ENCODE measurements at places on chromosomes 4 and X. TPM values are rescaled to one million over a fixed set of nuclear protein-coding genes. Genes with fewer than 3 reads are reported as not detected.
A peak's percentile ranks its signal among the peaks of the same experiment; 100 is the strongest.

Gene PRDM5
- total RNA-seq = 0.52 TPM

Gene ZAR1
- not detected for total RNA-seq

Gene GAGE12H
- total RNA-seq = not detected

Gene HELT
- not detected for total RNA-seq

Gene PRRG3
- total RNA-seq = not detected

Gene PABPC1L2B
- total RNA-seq = not detected

Gene ASB9
- 0.52 TPM for total RNA-seq

Gene AADAT
- not detected for total RNA-seq

Gene MAGEA6
- total RNA-seq = not detected

GRCh38 chr4:175419236-175419718, 392.8 kb downstream of the GPM6A start:
- no peaks in the 10 kb centered on the region for H3K4me1 ChIP-seq
- no peak for DNase-seq
- no peak overlapping the region for H3K27ac ChIP-seq
- H3K27me3 ChIP-seq = no peaks in the 10 kb centered on the region

GRCh38 chr4:77010841-77011354, 61.3 kb downstream of the SEPTIN11 start:
- no peak overlapping the region for H3K27ac ChIP-seq
- no peak for DNase-seq

- no peaks in the 10 kb centered on the region for H3K27me3 ChIP-seq
- H3K27ac ChIP-seq = no peak overlapping the region
- no peaks in the 10 kb centered on the region for H3K36me3 ChIP-seq
- DNase-seq = peak; percentile 72
- no peak overlapping the region for H3K4me3 ChIP-seq
Measured at GRCh38 chr4:147019091-147019490, 73.4 kb upstream of the TTC29 start.

- H3K4me1 ChIP-seq = no peaks in the 10 kb centered on the region
- H3K36me3 ChIP-seq = no peaks in the 10 kb centered on the region
- H3K27ac ChIP-seq = no peak overlapping the region
- no peaks in the 10 kb centered on the region for H3K27me3 ChIP-seq
- H3K4me3 ChIP-seq = no peak overlapping the region
Measured at GRCh38 chrX:52870046-52870445, 2.2 kb upstream of the XAGE3 start.

- no peak for DNase-seq
- no peak overlapping the region for H3K27ac ChIP-seq
- H3K36me3 ChIP-seq = no peaks in the 10 kb centered on the region
- H3K4me3 ChIP-seq = no peak overlapping the region
- H3K4me1 ChIP-seq = no peaks in the 10 kb centered on the region
Measured at GRCh38 chr4:73860181-73860580, 7.1 kb downstream of the PF4V1 start.

GRCh38 chr4:90960433-90960832, 833.2 kb downstream of the CCSER1 start:
- H3K27me3 ChIP-seq = no peaks in the 10 kb centered on the region
- H3K4me1 ChIP-seq = no peaks in the 10 kb centered on the region
- no peak overlapping the region for H3K27ac ChIP-seq
- DNase-seq = no peak
- H3K4me3 ChIP-seq = no peak overlapping the region
- H3K36me3 ChIP-seq = no peaks in the 10 kb centered on the region

DNA sequence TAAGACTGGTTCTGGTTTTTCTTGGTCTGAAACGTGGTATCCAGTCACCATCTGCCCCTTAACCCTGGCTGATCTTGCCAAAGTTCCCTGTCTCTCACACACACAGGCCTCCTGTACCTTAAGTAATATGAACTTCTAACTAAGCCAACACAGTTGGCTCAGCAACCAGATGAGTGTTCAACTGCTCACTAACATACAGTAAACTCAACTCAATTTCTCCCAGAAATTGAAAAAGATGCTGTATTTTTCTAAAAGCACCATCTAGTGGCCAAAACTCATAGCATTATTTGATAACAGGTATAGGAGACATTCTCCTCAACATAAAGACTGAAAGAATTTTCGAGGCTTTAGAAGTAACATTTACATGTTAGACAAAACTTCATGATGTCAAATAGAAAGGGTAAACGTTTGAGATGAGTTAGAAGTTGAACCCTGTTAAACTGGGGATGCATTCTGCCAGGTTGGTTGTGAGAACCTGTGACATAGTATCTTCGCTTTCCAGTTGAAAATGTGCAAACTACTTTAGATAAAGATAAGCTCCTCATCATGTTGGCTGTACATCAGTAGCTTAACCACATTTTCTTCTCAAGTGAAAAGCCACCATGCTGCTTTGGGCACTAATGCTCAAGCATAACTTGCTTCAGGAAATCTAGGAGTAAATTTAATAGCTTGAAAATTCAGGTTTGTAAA, 31.2 kb downstream of the CCNI start:
- H3K36me3 ChIP-seq = peaks cover 23% of the 10 kb centered on the region
- H3K27ac ChIP-seq = no peak overlapping the region
- H3K4me1 ChIP-seq = peaks cover 15% of the 10 kb centered on the region
- DNase-seq = no peak

DNA sequence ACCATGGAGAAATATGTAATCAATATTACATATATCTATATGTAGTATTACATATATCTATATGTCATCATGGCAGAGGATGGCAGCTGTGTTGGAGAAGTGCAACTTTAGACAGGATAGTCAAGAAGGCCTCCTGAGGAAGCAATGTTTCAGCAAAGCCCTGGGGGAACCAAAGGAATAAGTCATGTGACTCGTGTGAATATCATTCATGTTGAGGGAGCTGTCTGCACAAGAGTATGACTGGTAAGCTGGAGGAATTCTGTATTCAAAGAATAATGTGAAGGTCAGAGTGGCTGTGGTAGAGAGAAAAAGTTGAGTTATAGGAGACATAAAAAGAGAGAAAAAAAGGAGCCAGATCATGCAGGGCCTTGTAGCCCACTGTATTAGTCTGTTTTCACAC, 92.9 kb upstream of the EDNRA start:
- no peaks in the 10 kb centered on the region for H3K4me1 ChIP-seq
- DNase-seq = no peak
- no peak overlapping the region for H3K4me3 ChIP-seq
- H3K27ac ChIP-seq = no peak overlapping the region
- H3K27me3 ChIP-seq = no peaks in the 10 kb centered on the region

DNA sequence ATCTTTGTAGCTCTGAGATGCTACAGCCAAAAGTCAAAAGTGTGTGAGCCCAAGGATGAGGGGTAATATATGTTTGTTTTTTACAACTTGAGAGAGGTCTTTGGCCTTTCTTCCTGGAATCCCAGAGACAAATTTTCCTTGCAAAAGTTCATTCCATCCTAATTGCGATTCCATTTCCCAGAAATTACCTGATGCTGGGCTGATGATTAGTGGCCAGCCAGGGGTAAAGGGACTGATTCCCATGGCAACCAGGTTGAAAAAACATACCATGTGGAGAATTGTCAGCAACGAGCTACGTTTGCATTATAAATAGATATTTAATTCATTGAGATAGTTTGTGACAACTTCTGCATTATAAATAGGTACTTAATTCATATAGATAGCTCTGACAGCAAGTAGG, 17.8 kb downstream of the IGSF1 start:
- no peaks in the 10 kb centered on the region for H3K27me3 ChIP-seq
- DNase-seq = no peak
- no peaks in the 10 kb centered on the region for H3K36me3 ChIP-seq
- no peaks in the 10 kb centered on the region for H3K4me1 ChIP-seq

GRCh38 chrX:107563824-107564223, 64.5 kb upstream of the PRPS1 start:
- no peaks in the 10 kb centered on the region for H3K4me1 ChIP-seq
- peaks cover 2% of the 10 kb centered on the region for H3K27me3 ChIP-seq
- DNase-seq = no peak

- H3K4me1 ChIP-seq = no peaks in the 10 kb centered on the region
- H3K36me3 ChIP-seq = no peaks in the 10 kb centered on the region
- DNase-seq = no peak
Measured at GRCh38 chrX:137916090-137916746, 350.3 kb downstream of the ZIC3 start.

GRCh38 chr4:20251796-20252655, at the start of gene SLIT2:
Gene SLIT2 (plus strand): TSS chr4:20251905. CDS start chr4:20253816, 1,911 bp downstream.
- DNase-seq = peak; percentile 39
- peak within 1 kb of the TSS; percentile 23 for H3K4me3 ChIP-seq
- no peaks in the 10 kb centered on the region for H3K36me3 ChIP-seq
- H3K27ac ChIP-seq = no peak within 1 kb of the TSS

DNA sequence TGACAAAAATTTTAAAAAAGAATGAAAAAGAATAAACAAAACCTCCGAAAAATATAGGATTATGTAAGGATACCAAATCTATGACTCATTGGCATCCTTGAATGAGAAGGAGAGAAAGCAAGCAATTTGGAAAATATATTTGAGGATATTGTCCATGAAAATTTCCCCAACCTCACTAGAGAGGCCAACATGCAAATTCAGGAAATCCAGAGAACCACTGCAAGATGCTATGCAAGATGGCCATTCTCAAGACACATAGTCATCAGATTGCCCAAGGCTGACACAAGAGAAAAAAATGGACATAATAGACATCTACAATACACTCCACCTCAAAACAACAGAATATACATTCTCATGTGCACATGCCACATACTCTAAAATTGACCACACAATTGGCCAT, 135.9 kb upstream of the SPANXB1 start:
- H3K27ac ChIP-seq = no peak overlapping the region
- no peak for DNase-seq
- no peaks in the 10 kb centered on the region for H3K36me3 ChIP-seq
- no peaks in the 10 kb centered on the region for H3K4me1 ChIP-seq

DNA sequence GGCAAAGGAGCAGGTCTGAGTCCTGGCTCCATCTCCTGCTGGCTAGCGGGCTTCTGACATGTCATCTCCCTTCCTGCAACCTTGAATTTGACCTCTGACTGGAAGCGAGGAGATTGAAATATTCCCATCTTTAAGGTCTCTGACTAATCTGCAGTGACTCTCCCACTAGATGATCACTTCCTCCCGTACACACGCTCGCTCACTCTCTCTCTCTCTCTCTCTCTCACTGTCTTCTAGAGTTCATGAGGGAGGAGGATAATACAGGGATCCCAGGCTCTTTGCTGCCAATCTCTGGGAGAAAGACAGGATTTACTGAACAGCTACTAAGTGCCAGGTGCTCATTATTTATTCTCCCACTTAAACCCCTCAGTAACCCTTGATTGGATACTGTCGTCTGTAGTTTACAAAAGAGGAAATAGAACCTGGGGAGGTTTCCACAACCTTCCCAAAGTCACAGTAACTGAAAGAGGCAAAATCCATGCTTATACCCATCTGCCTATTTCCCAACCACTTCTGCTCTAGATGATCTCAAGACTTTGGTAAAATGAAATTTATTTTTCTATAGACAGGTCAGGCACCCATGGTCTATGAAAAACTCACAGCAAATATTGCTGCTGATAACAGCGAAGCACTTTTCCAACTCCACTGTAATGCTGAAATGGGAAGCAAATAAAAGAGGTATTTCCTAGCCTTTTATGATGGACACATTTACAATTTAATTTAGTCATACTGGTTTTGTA, 193.5 kb upstream of the C1QTNF7 start:
- peak overlapping the region; percentile 70 for H3K27ac ChIP-seq
- H3K4me1 ChIP-seq = peaks cover 33% of the 10 kb centered on the region
- H3K27me3 ChIP-seq = no peaks in the 10 kb centered on the region
- H3K4me3 ChIP-seq = peak overlapping the region; percentile 34

DNA sequence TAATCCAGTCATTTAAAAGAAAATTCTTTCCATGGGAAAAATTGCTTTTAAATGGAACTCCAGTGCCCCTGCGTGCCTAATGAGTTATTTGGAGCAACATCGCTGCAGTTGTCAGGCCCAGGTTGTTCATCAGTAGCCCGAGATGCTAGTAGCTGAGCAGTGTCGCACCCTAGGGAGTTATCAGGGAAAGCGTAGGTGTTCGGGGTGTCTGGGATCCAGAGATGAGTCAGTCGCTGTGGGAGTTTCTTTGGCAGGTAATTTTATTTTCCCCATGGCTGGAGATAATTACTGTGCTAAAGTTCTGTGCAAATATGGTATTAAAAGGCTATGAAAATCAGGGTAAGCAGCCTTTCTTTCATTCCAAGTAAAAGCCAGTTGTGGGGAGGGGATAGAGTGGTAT, 49.4 kb downstream of the ANXA3 start:
- H3K36me3 ChIP-seq = no peaks in the 10 kb centered on the region
- no peak for DNase-seq
- H3K4me1 ChIP-seq = no peaks in the 10 kb centered on the region
- peaks cover 2% of the 10 kb centered on the region for H3K27me3 ChIP-seq

DNA sequence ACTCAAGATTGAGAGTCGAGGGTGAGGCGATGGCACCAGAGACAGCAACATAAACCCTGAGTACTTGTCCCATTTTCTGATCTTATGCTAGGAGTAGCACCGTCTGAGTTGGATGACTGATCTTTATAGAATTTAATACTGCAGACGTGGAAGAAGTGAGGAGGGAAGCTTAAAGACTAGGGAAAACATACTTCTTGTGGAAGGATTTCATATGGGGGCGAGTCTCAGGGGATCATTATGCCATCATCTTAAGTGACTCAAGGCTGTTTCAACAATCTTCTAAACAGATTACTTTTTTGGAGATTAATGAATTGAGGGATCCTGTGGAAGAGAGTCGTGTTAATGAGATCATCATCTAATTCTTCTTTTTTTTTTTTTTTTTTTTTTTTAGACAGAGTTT, 17.2 kb upstream of the FAT1 start:
- no peak overlapping the region for H3K4me3 ChIP-seq
- no peaks in the 10 kb centered on the region for H3K36me3 ChIP-seq
- no peaks in the 10 kb centered on the region for H3K4me1 ChIP-seq
- no peaks in the 10 kb centered on the region for H3K27me3 ChIP-seq
- H3K27ac ChIP-seq = no peak overlapping the region
- DNase-seq = no peak

DNA sequence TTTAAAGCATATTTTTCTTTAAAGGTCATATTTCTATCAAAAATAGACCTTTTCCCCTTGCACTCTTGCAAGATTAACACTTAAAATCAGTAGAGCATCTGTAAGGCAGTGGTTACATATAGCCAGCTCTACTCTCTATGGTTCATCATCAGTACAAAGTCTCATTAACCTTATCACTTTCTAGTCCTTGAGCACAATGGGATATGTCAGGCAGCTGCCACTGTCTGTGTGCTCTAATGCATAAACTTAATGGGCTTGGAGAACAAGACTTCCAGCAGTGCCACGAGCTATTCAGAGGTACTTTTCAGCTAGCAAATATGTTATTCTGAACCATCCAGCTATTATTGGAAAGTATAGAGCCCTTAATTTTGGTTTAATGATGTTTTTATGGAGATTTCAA, 393.7 kb downstream of the GASK1B start:
- DNase-seq = no peak
- H3K36me3 ChIP-seq = no peaks in the 10 kb centered on the region
- no peaks in the 10 kb centered on the region for H3K4me1 ChIP-seq
- no peaks in the 10 kb centered on the region for H3K27me3 ChIP-seq
- H3K4me3 ChIP-seq = no peak overlapping the region

DNA sequence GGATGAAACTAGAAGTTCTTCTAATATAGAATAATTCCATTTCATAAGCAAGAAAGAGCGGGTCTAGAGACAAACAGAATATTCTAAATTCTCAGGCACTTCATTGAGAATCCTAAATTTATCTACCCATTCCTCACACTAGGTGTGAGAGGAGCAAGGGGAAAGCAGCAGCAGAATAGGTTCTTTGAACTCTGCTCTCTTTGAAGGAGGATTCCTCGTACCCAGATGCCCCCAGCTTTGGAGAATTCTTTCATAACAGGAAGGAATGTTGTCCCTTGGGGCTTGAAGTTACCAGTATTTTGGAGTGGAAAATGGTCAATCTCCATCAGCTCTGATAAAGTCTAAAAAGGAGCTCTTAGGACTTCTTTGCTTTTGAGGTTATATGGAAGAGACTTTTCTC, 59.7 kb upstream of the RASGEF1B start:
- H3K4me1 ChIP-seq = no peaks in the 10 kb centered on the region
- H3K27ac ChIP-seq = no peak overlapping the region
- H3K4me3 ChIP-seq = no peak overlapping the region

Measured in activated CD8-positive, alpha-beta T cell treated with anti-CD3 and anti-CD28 coated beads for 36 hours (primary cell).